ENCODE measurements at places on chromosomes 5 and 9. TPM values are rescaled to one million over a fixed set of nuclear protein-coding genes. Genes with fewer than 3 reads are reported as not detected.

- DNase-seq = no peak
These were observed 2.6 kb downstream of the CTNNAL1 start for GRCh38 chr9:109010746-109011145.

- DNase-seq = no peak
These were observed 79.3 kb upstream of the ITGA1 start for GRCh38 chr5:52708463-52708862.

GRCh38 chr5:150213530-150213929 is 23.7 kb downstream of the SLC6A7 start:
- no peak for DNase-seq

DNA sequence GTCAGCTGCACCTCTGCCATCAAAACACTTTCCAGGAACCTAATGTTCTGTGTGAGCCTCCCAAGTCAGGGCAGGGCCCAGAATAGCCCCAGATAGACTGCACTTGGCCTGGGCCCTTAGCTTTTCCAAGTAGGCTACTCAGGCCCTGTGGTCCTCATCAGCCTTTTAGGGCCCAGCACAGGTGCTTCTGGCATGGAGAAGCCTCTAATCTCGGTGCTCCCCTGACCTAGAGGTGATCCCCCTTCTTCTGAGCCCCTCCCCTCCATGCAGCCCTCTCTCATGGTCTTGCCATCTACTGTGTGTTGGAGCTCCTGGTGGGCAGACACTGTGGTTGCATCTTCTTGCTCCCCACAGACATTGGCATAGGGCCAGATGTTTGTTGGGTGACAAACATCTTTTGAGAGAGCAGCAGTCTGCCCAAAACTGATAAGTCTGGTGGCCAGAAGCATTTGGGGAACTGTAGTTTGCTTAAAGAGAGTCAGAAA is 28.1 kb downstream of the FRMPD1 start:
- no peak for DNase-seq

- no peak for DNase-seq
These were observed 34.5 kb upstream of the SLC46A2 start for GRCh38 chr9:112925058-112925641.

- no peak for DNase-seq
These were observed 125.9 kb upstream of the ACTBL2 start for GRCh38 chr5:57608542-57608941.

DNA sequence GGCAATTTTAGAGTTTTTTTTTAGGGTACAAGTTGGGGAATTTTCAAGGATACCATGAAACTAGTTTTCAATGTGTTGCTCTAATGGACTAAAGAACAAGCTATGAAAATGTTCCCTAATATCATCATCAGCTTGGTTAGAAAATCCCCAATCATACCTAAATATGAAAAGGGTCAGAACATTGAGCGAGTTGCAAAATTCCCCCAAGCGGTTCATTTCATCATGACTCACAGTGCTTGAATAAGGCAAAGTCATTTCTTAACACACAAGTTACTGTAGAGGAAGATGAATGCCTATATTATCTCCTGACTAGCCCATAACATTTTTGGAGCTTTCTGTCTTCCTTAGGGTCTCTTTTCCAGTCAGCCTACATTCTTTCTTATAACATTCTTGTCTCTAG is 62.7 kb downstream of the ST8SIA4 start:
- no peak for DNase-seq

DNA sequence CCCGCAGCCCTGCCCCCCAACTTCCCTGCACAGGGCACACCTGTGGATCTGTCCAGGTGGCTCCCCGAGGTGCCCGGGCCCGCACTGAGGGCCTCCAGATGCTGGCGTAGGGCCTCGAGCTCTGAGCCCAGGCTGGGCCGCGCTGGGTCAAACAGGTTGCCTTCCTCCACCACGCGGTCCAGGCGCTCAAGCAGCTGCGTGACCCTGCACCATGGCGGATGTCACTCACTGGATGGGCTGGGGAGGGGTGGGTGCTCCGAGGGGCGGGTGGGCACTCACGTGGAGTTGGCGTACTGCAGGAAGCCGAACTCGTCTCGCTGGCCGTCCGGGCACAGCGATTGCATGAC is 5.4 kb downstream of the ABCA2 start:
- DNase-seq = no peak

GRCh38 chr5:173327084-173327947 is 898 bp downstream of the STC2 start:
- DNase-seq = no peak

DNA sequence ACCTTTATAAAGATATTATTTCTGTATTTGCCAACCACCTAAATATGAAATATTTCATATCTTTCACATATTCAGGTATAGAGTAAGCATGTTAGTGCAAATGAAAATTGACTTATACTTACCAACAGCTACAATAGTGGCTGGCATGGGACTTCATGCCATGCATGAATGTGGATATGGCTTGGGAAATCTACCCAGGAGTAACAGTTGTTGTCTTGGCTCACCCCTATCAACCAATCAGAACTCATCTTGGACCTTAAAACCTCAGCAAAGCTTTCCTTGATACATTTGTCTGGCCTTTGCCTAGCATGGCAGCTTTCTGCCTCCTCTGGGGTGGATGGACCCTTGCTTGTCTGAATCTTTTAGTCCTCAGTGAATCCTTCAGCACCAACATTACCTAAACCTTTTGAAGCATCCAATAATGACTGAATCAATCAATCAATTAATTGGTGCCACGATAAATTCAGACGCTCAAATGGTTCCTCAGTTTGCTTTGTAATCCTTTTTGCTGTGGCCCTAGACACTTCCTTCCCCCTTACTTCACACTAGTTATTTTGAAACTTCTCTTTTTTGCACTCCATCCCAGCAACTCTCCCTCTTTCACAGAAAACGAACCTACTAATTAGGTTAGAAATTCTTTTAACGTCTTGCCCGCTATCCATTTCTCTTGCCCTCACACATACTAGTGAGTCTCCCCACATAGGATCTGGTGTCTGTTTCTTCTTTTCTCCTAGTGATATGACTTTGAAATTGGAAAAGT is 132.3 kb upstream of the ZNF608 start:
- DNase-seq = no peak

GRCh38 chr5:139368613-139369012 is 14.5 kb downstream of the SLC23A1 start:
- no peak for DNase-seq

DNA sequence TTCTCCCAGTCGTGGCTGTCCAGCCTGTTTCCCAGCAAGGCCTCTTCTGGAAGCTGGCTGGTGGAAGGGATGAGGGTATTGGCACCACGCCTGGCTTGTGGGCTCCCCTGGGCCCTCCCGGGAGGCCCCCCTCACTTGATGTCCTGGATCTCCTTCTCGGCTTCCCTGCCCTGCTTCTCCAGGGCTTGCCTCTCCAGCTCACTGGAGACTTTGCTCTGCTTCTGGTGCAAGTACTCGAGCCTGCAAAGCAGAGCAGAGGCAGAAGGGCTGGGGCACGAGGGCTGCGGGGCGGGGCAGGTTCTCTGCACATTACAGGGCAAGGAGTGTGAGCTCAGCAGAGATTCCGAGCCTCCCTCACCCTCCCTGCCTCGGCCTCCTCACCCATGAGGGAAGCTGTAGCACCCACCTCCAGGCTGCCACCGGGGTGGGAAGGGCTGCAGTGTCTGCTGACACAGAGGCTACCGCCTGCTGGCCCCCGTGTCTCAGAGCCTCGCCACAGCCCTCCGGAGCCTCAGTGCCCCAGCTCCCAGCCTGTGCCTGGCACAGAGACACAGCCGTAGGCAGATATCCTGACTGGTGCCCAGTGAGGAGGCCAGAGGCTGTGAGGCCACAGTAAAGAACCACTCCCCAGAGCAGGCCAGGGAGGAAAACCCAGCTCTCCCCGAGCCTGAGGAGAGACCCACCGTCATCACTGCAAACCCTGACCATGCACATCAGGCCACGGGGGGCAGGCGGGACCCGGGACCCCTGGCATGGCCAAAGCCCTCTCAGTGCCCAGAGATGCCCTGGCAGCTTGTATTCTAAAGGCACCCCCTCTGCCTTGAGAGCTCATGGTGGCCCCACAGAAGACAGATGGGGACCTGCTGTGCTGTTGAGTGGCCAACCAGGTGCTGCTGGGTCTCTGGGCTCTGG is 7.2 kb downstream of the SNAPC4 start:
- no peak for DNase-seq

DNA sequence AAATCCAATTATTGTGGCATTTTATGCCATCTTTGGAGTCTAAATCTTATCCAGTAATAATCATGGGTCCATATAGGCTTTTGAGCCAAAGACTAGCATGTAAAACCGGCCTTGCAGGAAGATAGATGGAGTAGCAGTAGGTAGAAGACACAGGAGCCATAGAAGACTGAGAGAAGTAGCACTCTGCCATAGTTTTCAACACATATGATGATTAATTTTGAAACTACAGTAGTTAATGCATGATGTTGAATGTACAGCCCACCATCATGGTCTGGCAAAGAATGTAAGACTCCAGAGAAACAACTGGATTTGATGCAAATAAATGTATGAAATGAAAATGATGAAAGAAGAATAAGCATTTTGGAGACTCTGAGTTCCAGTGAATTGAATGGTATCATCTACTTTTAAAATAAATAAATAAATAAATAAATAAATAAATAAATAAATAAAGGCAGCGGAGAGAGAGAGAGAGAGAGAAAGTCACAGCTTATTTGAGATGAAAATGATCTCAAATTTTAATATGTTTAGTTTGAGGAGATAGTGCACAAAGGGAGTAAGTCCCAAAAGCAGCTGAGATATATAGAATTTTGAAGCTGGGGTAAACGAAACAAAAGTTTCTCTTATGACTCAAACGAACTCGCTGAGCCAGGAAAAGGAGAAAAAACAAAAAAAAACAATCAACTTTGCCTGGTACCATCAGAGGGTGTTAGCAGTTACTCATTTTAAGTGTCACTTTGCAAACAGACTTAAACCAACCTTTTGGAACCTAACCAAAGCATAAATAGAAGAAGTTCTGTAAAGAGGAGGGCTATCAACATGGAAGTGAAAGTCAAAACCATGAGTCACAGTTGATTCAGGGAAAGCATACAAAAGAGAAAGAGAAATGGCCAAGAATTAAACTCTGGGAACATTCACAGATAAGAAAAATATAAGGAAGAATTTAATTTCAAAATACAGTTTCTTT is 388.7 kb downstream of the CETN3 start:
- no peak for DNase-seq

DNA sequence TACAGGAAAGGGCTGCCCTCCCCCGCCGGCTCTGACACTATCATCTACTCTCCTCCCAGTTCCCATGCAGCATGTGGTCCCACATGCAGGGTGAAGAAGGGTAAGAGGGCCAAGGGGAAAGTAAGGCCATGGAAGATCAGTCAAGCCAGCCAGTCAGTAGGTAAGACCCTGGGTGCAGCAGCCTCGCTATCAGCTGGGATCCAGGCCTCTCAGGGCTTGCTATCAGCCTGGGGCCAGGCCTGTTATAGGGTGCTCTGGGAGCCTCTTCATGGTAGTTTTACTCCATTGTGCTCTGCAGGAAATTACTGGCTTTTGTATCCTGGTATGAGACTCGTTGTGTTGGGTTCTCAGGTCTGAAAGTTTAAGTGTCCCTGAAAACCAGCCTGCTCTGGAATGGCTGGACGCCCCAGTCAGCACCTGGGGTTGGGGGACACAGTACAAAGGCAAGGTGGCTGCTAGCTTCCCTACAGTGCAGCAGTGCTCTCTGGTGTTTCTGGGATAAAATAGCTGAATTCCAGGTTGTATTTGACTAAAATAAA is 21.4 kb downstream of the SLC22A4 start:
- DNase-seq = no peak

PPP1R26 gene
- 9.5 TPM for total RNA-seq

SUB1 gene
- total RNA-seq = 149 TPM

MTMR12 gene
- total RNA-seq = 8.8 TPM

LRRC19 gene
- not detected for total RNA-seq

PCDHGB1 gene
- total RNA-seq = 1.5 TPM

PCDHA9 gene
- total RNA-seq = 0.04 TPM

NPR3 gene
- total RNA-seq = 2.2 TPM

PCDHA1 gene
- total RNA-seq = not detected

RABGAP1 gene
- 33.6 TPM for total RNA-seq

HRCT1 gene
- total RNA-seq = 1.8 TPM
